HepG2 (cell line): ENCODE measurements at places on chromosomes 12 and 14. TPM values are rescaled to one million over a fixed set of nuclear protein-coding genes. Genes with fewer than 3 reads are reported as not detected.

The BBS10 gene
- total RNA-seq = 7.4 and 11.5 TPM in 2 replicates

GRCh38 chr12:6977653-6978052 lies 6.9 kb downstream of the EMG1 start:
- H3K36me3 ChIP-seq = peaks cover 17% of the 10 kb centered on the region
- H3K4me3 ChIP-seq = no peak overlapping the region
- peaks cover 53% of the 10 kb centered on the region for H3K4me1 ChIP-seq
- H3K27ac ChIP-seq = no peak overlapping the region

The TMEM260 gene
- 4.8 and 9.3 TPM in 2 replicates for total RNA-seq

The GIT2 gene
- total RNA-seq = 15.2 and 18.4 TPM in 2 replicates

The PUS7L gene
- 37.6 and 92.7 TPM in 2 replicates for total RNA-seq

GRCh38 chr12:12474471-12474928 lies 88.2 kb downstream of the DUSP16 start:
- H3K4me1 ChIP-seq = no peaks in the 10 kb centered on the region
- H3K27ac ChIP-seq = no peak overlapping the region
- no peak for DNase-seq
- no peak overlapping the region for H3K4me3 ChIP-seq
- H3K36me3 ChIP-seq = peaks cover 17% of the 10 kb centered on the region
- H3K27me3 ChIP-seq = no peaks in the 10 kb centered on the region

DNA sequence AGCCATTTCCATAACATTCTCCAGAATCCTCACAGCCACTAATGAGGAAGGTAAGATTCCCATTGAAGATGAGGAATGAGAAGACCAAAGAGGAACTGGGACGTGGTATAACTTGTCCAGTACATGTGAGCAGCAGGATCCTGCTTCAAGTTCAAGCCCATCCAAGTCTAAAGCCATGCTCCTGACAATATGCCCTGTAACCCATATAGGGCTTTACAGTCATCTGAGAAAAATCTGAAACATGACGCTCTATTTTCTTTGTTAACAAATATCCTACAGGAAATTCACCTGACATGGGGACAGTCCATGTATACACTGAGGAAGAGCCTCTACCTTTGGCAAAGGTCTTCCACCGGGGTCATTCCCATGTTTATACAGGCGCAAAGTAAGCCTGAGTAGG lies 3.1 kb upstream of the ACTR6 start:
- H3K27ac ChIP-seq = no peak overlapping the region
- no peak overlapping the region for H3K4me3 ChIP-seq
- no peak for DNase-seq
- no peaks in the 10 kb centered on the region for H3K27me3 ChIP-seq

- H3K27me3 ChIP-seq = no peaks in the 10 kb centered on the region
- H3K4me1 ChIP-seq = no peaks in the 10 kb centered on the region
- H3K4me3 ChIP-seq = no peak overlapping the region
These were observed 621.0 kb downstream of the CCER1 start for GRCh38 chr12:90333939-90334338.

The OAS2 gene
- total RNA-seq = 0.24 and 0.44 TPM in 2 replicates

DNA sequence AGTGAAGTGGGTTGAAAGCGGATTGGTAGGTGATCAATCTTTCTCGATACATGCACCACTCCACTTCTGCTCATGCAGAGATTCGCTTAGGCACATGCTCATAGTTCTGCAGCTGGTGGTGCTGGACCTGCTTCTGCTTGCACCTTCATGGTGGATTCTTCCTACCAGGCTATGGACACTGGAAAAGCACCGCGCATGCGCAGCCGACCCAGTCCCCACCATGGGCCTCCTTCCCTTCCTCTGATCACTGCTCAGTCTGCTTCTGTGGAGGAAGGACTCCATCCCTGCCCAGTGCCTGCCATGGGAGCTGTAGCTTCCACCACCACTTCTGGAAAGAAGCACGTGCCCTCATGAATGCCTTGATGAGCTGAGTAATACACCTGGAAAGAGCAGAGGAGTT lies 61.8 kb upstream of the PTPRQ start:
- H3K27me3 ChIP-seq = no peaks in the 10 kb centered on the region
- no peak for DNase-seq
- no peak overlapping the region for H3K4me3 ChIP-seq
- no peaks in the 10 kb centered on the region for H3K4me1 ChIP-seq
- H3K27ac ChIP-seq = no peak overlapping the region

The NOS1 gene
- not detected in 2 replicates for total RNA-seq

DNA sequence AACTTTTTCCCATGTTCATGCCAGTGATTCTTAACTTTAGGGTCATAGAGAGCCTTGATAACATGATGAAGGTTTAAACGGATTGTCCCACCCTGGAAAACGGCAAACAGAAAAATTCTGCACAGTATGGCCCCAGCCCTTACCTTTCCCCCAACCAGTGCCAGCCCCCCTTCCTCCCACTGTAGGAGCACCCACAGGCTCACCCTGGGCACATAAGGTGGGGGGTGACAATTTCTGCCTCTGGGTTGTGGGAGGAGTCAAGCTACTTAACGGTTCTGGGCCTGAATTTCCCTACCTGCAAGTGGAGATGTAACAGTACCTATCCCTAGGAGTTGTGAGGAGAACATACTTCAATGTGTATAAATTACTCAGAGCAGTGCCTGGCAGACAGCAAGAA lies 18.0 kb downstream of the XRCC3 start:
- H3K4me1 ChIP-seq = peaks cover 11% of the 10 kb centered on the region
- peaks cover 49% of the 10 kb centered on the region for H3K36me3 ChIP-seq
- H3K4me3 ChIP-seq = no peak overlapping the region
- DNase-seq = no peak
- no peak overlapping the region for H3K27ac ChIP-seq

DNA sequence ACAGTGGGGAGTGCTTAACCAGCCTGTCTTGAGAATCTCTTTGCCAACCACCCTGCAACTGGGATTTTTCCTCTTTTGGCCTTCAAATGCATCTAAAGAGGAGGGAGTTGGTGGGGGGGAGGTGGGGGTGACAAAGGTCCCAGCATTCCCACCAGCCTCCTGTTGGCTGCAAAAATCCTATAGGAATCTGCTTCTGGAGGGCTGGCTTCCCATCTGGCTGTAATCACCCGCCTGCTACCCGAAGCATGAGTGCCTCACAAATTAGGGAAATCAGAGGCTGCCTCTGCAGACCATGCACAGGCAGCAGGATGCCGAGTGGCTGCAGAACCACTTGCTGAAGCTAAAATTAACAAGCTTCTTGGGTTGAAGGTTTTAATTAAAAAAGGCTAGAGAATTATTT lies 73.9 kb upstream of the WSCD2 start:
- H3K27me3 ChIP-seq = peaks cover 15% of the 10 kb centered on the region; the same call in 1 of the 3 replicates
- H3K4me1 ChIP-seq = no peaks in the 10 kb centered on the region
- DNase-seq = no peak
- no peaks in the 10 kb centered on the region for H3K36me3 ChIP-seq
- no peak overlapping the region for H3K27ac ChIP-seq
- H3K4me3 ChIP-seq = no peak overlapping the region

The SIX6 gene
- total RNA-seq = not detected in 2 replicates

- no peaks in the 10 kb centered on the region for H3K36me3 ChIP-seq
- peaks cover 69% of the 10 kb centered on the region for H3K27me3 ChIP-seq
- no peak overlapping the region for H3K4me3 ChIP-seq
- H3K27ac ChIP-seq = no peak overlapping the region
- no peaks in the 10 kb centered on the region for H3K4me1 ChIP-seq
These were observed 11.6 kb downstream of the OTX2 start for GRCh38 chr14:56798447-56799342.

The ENDOU gene
- not detected in 2 replicates for total RNA-seq

DNA sequence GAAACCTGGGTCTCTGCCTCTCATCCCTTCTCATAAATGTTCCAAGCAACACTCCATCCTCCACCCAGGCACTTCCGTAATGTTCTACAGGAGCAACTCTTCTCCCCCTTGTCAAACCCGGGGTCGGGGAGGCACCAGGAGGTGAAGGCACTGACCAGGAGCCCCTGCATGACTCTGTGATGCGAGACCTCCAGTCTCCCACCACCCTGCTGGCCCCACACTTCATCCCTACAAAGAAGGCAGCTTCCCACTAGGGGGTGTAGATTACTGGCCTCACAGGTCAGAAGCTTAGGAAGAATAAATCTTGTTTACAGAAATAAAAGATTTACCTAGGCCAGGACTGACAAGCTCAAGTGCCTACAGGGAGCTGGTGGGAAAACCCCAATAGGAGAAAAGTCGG lies 47.2 kb downstream of the ERH start:
- no peak overlapping the region for H3K27ac ChIP-seq
- peaks cover 23% of the 10 kb centered on the region for H3K4me1 ChIP-seq
- DNase-seq = no peak
- no peak overlapping the region for H3K4me3 ChIP-seq

The SLC25A47 gene
- total RNA-seq = 0.87 and 1.0 TPM in 2 replicates

- H3K27ac ChIP-seq = no peak overlapping the region
- no peaks in the 10 kb centered on the region; the same call in 1 of the 2 replicates for H3K27me3 ChIP-seq
- H3K36me3 ChIP-seq = no peaks in the 10 kb centered on the region
- H3K4me1 ChIP-seq = no peaks in the 10 kb centered on the region
- no peak for DNase-seq
- H3K4me3 ChIP-seq = no peak overlapping the region
These were observed 444.6 kb downstream of the SOX5 start for GRCh38 chr12:23504641-23505399.

- H3K36me3 ChIP-seq = no peaks in the 10 kb centered on the region
- no peak overlapping the region for H3K27ac ChIP-seq
- no peaks in the 10 kb centered on the region for H3K4me1 ChIP-seq
- H3K27me3 ChIP-seq = no peaks in the 10 kb centered on the region
- DNase-seq = no peak
These were observed 197.8 kb upstream of the FRMD6 start for GRCh38 chr14:51453869-51454268.

- H3K27ac ChIP-seq = no peak overlapping the region
- H3K4me3 ChIP-seq = no peak overlapping the region
- H3K4me1 ChIP-seq = no peaks in the 10 kb centered on the region
- no peaks in the 10 kb centered on the region for H3K27me3 ChIP-seq
- DNase-seq = no peak
These were observed 79.7 kb upstream of the RAP1B start for GRCh38 chr12:68530965-68531364.

DNA sequence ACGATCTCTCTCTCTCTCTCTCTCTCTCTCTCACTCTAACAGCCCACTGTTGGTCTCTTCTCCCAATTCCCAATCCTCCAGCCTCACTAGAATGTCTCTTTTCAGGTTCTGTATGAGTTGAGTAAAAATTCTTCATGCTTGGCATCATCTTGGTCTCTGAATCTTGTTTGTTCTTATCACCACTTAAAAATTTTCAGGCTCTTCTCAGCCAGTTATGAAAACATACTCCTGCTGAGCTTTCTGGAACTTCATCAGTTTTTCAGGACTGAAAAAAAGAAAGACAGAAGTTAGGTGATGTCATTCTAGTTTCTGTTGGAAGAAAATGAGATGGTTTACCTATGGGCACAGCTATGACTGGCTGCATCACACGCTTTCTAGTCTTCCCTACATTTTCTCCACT lies 11.5 kb upstream of the IL22 start:
- no peaks in the 10 kb centered on the region for H3K4me1 ChIP-seq
- H3K36me3 ChIP-seq = no peaks in the 10 kb centered on the region
- no peak overlapping the region for H3K4me3 ChIP-seq
- DNase-seq = no peak
- H3K27me3 ChIP-seq = peaks cover 3% of the 10 kb centered on the region; the same call in 1 of the 2 replicates
